NCI-H187 treated with DMSO at 0.1 percent for 48 hours (cell line): ENCODE measurements at places on chromosomes 13 and 19.

DNA sequence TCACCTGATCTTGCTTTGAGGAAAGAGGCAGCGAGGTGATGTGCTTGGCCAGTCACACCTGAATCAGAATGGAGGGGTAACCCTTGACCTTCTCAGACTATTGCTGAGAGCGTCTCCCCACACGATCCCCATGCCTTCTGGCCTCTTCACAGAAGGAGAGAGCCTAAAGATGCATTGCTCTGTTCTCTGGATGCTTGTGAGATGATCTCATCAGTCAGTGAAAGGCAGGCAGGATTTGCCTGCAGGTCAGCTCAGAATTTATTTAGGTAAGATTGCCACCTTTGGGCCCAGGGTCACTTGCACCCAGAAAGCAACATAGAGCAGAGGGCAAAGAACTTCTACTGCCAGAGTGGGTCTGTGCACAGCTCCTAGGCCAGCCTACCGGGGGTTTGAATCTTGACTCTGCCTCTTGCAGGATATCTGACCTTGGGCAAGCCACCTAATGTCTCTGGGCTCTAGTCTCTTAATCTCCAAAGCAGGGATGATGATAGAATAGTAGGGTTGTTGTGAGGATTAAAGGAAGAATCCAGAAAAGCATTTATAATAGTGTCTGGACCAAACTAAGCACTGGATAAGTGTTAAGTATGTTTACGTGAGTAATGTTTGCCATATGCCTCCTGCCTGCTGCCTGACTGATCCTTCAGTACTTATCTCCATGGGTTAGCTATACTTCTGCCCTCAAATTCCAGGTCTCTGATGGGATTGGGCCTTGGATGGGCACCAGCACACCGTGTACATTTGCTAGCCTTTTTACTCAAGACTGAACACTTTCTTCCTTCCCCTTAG is 8.4 kb upstream of the FLT1 start:
- DNase-seq: no peak

GRCh38 chr13:101846701-101847100 is 394.2 kb downstream of the ITGBL1 start:
- no peak for DNase-seq

- DNase-seq: peak; percentile 26
These were observed 2.0 kb downstream of the TTC9B start for GRCh38 chr19:40216013-40216776.

DNA sequence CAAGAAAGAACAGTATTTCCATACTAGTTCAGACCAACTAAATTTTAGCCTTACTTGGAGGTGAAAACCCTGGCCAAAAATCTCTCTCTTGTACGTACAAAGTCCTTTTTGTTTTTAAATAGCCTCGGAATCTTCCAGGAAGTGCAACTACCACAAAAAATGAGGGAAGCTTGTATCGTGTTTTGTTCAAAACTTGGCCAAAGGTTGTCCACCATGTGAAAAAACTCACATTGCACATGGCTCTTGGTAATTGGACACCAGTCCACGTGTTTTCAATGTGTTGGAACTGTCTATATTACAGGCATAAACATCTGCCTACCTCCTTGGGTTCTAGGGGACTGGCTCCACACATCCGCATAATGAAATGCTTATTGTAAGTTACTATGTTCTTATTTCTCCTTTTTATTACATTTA is 15.2 kb upstream of the STRN4 start:
- no peak for DNase-seq

DNA sequence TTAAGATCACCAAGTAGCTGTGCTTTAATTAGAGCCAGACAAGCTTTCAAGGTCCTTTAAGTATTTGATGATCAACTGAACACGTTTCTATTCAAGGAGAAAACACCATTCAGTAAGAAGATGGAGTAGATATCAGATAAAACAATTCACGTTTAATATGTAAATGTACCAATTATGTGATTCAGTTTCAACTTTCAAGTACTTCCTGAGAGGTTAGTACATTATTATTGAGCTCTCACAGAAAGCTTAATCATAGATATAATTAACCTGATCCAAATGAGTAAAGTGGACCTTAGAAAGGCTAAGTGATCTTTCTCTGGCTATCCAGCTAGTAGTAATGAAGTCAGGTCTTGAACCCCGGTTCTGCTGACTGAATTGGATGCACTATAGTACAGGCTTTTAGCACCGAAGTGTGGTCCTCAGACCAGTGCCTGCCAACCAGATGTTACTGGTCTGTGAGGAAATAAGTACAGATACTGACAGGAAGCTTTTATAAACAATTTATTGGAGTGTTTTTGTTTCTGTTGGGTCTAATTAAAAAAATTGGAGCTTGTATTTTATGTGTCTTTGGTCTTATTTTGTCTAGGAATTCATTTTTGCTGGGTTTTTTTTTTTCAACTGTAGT is 10.2 kb downstream of the CLN5 start:
- DNase-seq: no peak

DNA sequence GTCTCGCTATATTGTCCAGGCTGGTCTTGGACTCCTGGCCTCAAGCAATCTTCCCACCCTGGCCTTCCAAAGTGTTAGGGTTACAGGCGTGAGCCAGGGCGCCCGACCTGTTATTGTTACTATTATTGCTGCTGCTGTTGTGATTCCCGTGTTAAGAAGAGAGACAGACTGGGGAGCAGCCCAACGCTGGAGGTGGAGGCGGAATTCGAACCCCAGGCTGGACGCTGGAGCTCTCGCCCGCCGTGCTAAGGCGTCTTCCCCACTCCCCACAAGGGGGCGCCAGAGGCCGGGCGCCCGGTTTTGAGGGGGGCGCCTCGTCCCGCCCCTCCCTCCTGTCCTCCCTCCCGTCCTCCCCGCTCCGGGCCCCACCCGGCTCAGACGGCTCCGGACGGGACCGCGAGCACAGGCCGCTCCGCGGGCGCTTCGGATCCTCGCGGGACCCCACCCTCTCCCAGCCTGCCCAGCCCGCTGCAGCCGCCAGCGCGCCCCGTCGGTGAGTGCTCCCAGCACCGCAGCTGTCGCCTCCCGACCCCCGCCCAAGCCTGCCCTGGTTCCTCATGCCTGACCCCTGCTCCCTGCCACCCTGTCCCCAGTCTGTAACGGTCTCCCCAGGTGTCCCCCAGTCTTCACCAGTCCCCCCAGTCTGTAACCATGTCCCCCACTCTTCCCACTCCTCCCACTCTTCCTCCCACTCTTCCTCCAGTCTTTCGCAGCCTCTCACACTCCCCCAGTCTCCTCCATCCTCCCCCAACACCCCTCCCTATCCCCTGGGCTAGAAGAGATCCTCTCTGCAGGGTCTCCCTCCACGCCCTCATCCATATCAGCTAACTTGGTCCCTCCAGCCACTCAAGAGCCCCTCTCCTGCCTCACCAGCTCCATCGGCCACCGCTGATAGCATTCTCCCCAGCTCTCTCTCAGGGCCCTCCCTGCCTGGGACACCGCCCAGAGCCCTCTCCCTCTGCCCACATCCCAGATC is at the start of gene EHD2:
Gene EHD2, plus strand, starts transcription at position 377 of the 976 bp plus-strand sequence. CDS start 3,191 bp downstream, outside the sequence.
- no peak for DNase-seq

DNA sequence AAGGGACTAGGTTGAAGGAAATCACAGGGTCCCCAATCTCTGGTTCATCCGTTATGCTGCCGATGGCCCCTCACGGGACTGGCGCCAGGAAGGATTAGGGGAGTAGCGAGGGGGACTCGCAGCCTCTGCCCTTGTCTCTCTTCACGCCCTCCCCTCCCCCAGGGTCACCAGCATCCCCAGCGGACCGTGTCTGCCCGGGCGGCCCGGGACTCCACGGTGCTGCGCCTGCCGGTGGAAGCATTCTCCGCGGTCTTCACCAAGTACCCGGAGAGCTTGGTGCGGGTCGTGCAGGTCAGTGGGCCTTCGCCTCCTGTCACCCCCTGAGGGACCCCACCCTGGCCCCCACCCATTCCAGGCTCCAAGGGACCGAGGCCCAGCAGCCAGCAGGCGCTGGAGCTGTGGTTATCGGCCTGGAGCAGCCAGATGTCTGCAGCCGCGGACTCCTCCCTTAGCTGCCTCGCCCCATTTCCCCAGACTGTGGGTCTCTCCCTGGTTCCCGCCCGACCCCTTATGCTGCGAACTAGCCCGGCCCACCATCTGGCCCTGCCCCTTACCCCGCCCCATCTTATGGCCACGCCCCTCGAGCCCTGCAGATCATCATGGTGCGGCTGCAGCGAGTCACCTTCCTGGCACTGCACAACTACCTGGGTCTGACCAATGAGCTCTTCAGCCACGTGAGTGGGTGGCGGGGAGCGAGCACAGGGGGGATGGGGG is 5.4 kb downstream of the PNPLA6 start:
- DNase-seq: no peak

DNA sequence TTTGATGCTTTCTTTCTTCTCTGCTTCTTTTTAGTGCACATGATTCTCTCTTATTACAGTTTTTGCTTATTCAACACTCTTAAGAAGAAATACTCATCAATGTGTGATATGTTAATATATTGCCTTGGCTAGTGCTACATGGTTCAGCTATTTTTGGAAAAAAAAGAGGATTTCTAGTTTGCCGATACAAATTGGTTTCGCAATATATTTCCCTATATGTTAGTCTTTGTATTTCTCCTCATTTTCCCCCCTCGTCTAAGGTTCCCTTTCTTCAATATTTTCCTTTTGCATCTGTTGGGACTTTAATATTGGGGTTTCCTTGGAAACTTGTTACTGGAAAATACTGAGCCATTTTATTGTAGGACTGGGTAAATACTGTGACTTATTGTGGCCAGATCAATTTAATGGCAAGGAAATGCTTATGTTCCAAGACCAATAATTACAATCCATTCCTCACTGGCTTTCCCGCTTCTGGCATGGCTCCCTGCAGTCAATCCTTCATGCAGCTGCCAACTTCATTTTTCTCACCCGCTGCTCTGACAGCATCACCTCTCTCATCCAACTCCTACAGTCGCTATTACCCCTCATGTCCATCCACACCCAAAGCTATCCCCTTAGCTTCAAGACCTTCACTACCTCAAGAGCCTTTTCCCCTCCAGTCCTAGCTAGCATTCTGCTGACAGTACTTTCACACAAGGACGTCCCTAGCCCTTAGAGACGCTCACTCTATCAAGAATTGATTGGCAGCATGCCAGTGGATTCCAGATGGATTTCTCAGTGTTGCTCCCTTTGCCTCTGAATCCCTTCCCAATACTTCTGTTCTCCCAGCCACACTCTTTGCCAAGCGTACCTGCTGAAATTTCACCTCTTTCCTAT is 280.1 kb upstream of the TMTC4 start:
- DNase-seq: no peak

DNA sequence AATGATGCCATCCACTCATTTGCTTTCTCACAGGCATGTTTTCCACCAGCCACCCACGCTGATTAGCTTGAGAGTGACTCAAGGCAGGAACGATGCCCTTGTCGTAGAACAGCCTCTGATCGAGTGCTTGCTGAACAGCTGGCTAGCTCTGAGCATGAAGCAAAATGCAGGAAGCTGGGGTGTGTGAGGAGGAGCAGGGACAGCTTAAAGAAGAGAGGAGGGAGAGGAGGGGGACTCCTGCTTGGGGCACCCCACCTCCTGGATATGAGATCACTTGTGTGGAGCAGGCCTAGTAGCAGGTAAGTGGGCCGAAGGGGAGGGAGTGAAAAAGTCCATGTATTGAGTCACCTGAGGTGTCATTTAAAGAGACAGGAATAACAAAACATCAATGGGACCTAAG is 48.8 kb downstream of the IRS2 start:
- no peak for DNase-seq

DNA sequence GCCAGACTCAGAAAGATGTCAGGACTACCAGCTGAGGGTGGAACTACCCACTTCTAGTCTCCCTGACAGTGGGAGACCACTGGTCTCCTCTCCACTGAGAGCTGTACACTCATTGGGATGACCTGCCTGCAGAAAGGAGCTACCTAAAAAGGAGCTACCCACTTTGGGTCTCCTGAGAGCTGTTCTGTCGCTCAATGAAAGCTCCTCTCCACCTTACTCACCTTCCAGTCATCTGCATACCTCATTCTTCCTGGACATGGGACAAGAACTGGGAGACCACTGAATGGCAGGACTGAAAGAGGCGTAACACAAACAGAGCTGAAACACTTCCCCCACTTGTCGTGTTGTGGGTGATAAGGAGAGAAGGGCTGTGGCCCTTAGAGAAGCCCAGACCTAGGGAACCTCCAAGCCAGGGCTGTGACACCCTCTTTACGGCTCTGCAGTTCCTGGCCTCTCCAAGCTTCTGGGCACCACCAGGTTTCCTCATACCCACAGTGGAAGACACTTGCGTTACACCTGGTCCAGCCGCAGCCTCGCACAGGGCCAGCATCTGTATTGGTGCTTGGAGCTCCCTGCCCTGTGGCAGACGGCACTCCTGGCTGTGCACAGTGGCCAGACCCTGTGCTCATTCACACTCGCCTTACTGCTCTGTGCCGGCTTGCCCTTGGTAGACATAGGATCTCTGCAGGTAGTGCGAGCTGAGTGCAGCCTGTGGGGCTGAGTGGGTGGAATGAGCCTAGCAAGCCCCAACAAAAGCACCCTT is 54.9 kb upstream of the SLITRK6 start:
- DNase-seq: no peak

- DNase-seq: no peak
These were observed 546.7 kb downstream of the RFC3 start for GRCh38 chr13:34364633-34365032.

- no peak for DNase-seq
These were observed 242.8 kb upstream of the SGCG start for GRCh38 chr13:22937953-22938352.

DNA sequence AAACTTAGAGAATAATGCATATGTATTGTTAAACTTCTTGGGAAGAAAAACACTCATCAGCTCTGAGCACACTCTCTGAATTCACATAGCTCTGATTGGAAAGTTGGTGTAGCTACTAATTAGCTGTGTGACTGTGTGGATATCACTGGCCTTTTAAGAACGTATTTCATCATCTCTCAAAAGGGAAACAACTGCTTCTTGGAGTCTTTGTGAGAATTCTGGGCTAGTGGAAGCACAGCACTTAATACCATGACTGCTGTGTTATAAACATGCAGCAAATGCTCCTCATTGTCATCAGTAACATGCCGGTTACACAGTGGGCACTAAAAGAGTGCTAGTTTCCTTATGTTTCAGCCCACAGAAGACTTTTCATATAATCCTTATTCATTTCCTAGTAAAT is 220.9 kb upstream of the CSNK1A1L start:
- no peak for DNase-seq

DNA sequence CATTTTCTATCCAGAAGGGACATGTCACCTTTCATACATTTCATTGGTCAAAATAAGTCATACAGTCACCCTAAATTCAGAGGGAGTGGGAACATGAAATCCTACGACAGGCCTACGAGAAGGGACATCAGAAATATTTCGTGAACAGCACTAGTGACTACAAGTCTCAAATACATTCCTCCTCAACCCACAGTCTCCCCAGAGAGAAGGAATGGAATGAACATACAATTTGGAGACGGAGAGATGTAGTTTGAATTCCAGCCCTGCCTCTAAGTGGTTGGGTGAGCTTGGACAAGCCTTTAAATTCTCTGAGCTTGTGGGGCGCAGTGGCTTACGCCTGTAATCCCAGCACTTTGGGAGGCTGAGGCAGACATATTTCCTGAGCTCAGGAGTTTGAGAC is 9.9 kb downstream of the SERTM1 start:
- no peak for DNase-seq

GRCh38 chr13:73742982-73743381 is 391.2 kb downstream of the KLF12 start:
- no peak for DNase-seq

- no peak for DNase-seq
These were observed 324.0 kb downstream of the GPC5 start for GRCh38 chr13:91722267-91722884.
